Spleen (tissue), 13 donors: ENCODE measurements at places on chromosomes 5 and 9.

DNA sequence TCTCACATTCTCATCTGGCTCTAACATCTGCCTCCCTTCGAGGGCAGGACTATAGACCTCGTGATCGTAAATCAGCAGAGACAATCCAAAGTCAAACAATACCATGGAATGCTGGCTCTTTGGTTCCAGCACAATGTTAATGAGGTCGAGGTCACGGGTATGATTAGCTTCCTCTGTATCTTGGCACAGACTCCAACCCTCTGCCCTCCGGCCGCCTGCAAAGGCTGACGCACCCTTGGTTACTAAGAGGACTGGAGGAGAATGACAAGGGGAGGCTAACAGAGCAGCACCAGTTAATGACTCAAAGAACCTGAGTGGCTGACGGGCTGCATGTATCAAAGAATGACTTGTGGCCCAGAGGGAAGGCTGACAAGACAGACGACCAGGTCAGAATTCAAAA is 10.1 kb downstream of the LHFPL2 start:
- no peak for DNase-seq

- DNase-seq = no peak
These were observed 728.5 kb upstream of the ADAMTS16 start for GRCh38 chr5:4411664-4412063.

GRCh38 chr9:95887926-95888497 is 12.5 kb downstream of the ERCC6L2 start:
- DNase-seq = no peak

- no peak for DNase-seq
These were observed 664.0 kb downstream of the NR2F1-AS1 start for GRCh38 chr5:92917044-92917443.

DNA sequence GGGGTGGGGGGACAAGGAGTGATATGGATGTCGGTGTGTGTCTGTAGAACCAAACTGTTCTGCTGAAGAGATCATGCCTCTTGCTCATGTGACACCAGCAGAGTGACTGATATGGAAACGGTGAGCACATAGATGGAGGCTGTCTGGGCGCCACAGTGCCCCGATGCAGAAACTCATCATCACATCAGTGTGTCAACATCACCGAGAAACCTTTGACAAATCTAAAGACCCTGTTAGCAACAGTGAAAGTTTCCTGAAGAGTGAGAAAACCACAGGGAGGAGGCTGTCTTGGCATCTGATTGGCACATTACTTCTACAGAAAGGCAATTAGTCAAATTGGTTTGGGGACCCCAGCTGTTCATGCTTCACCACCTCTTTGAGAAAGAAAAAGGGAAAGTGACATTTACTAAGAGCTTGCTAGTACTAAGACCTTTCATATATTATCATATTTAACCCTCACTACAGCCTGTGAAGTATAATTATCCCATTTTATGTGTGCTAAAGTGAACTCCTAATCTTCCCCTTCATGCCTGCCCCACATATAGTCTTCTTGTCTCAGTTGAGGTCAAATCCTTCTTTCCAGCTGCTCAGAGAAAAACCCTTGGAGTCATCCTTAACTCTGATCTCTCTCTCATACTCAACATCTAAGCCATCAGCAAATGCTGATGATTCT is 25.6 kb downstream of the CSF2 start:
- no peak for DNase-seq

DNA sequence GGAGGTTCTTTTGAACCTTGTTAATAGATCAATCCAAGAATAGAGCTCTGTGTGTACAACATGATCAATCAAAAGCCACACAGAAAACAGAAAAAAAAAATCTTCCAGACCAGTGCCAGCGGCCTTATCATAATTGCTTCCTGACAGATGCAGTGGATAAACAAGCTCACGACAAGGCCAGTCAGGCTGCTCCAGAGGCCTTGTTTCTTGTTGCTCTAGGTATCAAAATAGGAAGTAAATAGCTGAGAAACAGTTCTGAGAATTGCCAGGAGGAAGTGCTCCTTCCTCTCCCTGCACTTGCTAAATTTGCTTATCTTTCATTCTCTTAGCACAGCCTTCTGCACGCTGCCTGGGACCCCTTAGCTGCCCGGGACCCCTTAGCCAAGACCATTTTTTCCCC is 199.0 kb upstream of the TARS1 start:
- no peak for DNase-seq

DNA sequence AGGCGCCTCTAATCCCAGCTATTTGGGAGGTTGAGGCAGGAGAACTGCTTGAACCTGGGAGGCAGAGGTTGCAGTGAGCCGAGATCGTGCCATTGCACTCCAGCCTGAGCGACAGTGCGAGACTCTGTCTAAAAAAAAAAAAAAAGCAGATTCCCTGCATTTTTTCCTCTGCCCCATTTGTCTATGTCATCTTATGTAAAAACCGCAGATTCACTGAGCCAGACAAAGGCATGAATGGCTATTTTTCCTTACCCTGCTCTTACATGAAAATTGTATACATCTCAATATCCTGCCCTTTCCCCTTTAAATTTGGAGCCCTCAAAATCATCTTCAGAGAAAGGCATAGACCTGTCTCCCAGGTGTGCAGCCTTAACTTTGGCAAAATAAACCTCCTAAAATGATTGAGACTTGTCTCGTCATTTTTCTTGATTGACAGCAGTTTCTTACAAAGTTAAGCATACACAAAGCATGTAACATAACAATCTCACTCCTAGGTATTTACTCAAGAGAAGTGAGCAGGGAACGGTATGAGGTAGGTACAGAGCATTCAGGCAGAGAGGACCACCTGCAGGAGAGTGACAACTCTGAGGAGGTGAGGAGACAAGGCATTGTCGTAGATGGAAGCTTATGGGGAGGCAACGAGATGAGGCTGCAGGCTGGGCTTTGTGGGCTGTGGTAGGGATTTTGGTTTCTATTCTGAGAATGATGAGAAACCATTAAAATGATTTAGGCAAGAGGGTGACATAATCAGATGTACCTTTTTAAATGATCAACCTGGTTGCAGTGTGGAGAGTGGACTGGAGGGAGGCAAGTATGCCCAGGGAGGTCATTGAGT is 65.7 kb upstream of the IL6ST start:
- no peak for DNase-seq

GRCh38 chr5:175206669-175207068 is 237.3 kb downstream of the DRD1 start:
- DNase-seq = no peak

GRCh38 chr9:38744484-38744883 is 24.6 kb upstream of the FAM240B start:
- no peak for DNase-seq

DNA sequence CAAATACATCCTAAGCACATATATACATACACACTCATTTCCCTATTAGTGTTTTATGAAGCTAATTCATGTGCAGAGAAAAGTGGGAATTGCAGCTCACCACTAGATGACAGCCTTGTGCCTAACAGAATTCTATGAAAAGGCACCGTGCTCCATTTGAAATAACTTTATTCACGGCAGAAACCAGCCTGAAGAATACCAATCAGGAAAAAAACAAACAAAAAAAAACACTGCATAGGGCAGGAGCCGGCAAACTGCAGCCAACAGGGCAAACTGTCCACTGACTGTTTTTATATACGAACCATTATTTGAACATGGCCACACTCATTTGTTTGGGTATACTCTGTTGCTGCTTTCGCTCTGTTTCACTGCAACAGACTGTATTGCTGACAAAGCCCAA is 33.6 kb downstream of the ERMP1 start:
- DNase-seq = no peak

- no peak for DNase-seq
These were observed 690.4 kb upstream of the MEF2C start for GRCh38 chr5:89573345-89573744.

GRCh38 chr5:134226441-134227192 is 744 bp upstream of the PPP2CA start:
- peak; percentile 94 for DNase-seq

DNA sequence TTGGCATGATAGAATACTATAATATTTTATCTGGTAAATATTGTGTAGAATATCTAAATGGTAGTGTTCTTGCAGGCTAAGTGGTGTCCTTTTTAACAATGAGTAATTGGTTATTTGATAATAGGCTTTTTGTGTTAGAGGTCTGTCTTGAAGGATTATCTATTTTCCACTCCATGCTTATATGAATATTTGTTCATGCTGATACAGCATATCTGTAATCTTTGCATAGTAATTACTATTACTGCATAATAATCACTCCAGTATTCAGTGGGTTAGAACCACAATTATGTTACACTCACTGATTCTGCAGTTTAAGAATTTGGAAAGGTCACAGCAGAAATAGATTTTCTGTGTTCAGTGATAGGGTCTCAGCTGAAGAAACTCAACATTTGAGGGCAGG is 1229.9 kb downstream of the MAT2B start:
- no peak for DNase-seq

DNA sequence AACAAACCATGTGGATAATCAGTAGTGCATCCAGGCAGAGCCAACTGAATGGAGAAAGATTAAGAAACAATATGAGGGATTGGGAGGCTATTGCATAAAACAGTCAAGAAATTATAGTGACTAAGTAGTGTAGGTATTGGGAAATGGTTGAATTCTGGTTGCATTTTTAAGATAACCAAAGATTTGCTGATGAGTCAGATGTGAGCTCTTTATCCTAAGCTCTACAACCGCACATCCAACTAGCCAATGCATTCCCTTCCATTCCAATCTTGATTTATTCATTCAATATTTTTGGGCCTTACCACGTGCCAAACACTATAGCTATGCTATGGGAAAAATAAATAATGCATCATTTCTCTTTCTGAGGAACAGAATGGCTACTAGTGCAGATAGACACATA is 524.5 kb upstream of the RGMB start:
- no peak for DNase-seq

DNA sequence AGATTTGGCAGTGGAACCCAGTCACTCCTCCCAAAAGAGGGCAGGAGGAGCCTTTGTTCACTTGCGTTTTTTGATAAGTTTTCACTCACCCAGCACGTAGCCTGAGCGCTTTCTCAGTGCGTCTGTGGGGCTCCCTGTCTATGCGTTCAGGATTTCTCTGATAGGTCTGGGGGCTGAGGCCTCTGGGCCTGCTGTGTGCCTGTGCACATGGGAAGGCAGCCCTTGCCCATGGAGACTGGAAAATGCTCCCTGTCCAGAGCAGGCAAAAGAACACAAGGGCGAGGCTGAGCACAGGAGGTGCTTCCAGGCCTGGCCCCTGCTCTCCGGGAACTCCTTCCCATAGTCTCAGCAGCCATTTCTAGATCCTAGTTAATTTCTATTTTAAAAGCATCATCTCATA is 249.9 kb downstream of the FSTL4 start:
- DNase-seq = no peak

DNA sequence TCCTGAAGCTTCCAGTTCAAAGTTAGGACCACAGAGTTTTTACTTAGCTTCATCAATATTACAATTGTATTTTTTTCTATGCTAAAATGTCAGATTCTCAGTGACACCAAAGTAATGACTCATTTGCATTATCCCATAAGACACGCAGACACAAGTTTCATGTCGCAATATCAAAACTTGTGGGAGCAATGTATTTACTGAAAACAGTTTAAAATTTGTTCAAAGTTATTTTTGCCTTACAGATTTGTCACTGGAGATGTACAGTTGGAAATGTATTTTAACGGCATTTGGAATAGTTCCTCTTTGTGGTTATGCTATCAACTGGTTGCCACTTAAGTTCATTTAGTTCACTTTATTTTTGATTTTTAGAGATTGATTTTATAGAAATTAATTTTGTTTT is 36.2 kb upstream of the DAP start:
- no peak for DNase-seq

- no peak for DNase-seq
These were observed 400.7 kb downstream of the KIAA0825 start for GRCh38 chr5:94217745-94218144.

- no peak for DNase-seq
These were observed 280.6 kb downstream of the NR2F1-AS1 start for GRCh38 chr5:93300309-93300923.

DNA sequence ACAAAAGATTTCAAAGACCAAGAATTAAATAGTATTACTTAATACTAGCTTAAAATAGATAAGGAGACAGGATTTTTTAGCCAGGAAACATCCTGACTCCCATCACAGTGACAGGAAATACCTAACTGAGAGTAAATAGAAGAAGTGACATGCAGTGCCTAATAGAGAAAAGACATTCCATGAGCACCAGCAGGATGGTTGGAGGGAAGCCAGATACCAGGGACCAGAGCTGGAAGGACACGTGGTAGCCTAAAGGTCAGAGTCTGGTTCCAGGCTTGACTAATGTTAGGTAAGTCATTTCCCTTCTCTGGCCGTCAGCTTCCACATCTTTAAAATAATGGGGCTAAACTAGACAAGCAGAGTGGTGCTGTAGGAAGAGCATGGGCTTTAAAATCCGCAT is 41.6 kb downstream of the CDK5RAP2 start:
- DNase-seq = no peak

DNA sequence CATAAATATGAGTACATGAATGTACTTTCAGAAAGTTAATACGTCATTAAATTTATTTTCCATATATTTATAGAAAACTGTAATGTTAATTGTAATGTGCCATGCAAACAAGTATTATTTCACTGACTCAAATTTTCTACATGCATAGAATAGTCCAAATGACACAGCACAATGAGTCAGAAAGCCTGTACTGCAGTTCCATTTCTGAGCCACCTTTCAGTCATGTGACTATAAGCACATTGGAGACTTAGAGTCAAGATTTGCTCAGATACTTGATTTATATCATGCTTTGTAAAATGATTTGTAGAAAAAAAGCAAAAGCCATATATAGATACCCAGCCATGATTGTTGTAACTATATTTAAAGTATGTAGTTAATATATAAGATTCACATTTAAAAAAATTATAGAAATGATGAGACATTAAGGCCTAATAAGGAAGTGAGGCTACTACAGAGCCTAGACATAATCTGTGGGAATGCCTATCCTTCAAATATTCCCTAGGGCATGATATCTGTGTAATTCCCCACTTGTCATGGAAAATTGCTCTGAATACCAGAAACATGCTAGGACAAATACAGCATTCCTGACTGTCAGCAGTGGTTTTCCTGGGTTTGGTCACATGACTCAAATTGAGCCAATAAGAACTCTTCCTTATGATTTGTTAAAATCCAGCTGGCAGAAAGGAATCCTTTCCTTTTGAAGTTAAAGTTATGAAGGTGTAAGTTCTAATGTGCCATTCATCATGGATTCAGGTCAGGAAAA is 50.0 kb downstream of the PTPRD start:
- no peak for DNase-seq

- DNase-seq = no peak
These were observed 283.4 kb upstream of the GRAMD2B start for GRCh38 chr5:126139773-126140172.

- DNase-seq = no peak
These were observed 109.9 kb upstream of the RGMB start for GRCh38 chr5:98663521-98663920.

- DNase-seq = no peak
These were observed 398 bp downstream of the TOR1A start for GRCh38 chr9:129823542-129823934.

GRCh38 chr9:33320568-33321261 is 30.4 kb downstream of the NFX1 start:
- no peak for DNase-seq
